ENCODE measurements at places on chromosomes 12 and 14.

GRCh38 chr14:76984787-76985375 is 43.6 kb downstream of the IRF2BPL start:
- no peak for DNase-seq

- DNase-seq = no peak
These were observed 45.7 kb upstream of the PDZRN4 start for GRCh38 chr12:41142376-41142775.

DNA sequence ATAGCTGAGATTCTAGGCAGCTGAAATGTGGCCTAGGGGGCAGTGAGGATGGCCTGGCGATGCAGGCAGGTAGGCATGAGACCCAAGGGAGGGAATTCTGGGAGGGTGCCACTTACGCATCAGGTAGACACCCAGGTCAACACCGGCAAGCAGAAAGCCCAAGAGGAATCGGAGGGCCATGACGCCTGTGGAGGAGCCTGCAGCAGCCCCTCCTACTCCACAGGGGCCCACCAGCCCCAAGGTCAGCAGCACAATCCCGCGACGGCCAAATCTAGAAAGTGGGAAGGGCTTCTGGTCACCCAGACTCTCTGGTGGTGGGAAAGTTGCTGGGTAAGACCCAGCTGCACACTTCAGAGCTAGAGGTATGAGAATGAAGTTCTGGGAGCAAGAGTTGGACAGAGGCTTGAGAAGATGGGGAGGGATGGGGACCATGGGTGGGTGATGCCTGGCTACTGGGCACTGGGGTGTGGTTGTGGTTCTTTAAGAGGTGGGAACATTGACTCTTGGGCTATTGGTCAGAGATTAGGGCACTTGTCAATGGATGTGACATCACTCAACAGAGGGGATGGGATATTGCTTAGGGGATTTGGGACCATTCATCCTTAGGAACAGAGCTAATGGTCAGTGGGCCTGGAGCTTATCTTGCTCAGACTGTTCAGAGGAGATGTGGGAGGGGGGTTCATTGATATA is 3.4 kb downstream of the SLC22A17 start:
- DNase-seq = no peak

- DNase-seq = no peak
These were observed 18.7 kb downstream of the ZC2HC1C start for GRCh38 chr14:75088153-75088552.

DNA sequence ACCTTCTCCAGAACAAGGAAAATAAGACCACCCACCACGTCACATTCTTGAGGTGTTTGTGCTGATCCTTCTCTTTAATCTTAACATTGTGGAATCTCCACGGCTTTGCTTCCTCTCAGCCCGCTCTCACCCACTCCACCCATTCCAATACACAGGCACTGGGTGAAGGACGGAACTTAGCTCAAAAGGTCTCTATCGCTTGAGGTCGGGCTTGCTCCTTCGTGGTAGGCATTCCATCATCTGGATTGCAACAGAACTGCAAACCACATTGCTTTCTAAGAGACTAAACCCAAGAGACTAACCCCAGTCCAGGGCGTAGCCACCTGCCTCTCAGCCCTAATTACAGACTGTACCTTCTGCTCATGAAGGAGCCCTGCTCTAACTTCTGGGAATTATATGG is 24.0 kb upstream of the MDM2 start:
- no peak for DNase-seq

DNA sequence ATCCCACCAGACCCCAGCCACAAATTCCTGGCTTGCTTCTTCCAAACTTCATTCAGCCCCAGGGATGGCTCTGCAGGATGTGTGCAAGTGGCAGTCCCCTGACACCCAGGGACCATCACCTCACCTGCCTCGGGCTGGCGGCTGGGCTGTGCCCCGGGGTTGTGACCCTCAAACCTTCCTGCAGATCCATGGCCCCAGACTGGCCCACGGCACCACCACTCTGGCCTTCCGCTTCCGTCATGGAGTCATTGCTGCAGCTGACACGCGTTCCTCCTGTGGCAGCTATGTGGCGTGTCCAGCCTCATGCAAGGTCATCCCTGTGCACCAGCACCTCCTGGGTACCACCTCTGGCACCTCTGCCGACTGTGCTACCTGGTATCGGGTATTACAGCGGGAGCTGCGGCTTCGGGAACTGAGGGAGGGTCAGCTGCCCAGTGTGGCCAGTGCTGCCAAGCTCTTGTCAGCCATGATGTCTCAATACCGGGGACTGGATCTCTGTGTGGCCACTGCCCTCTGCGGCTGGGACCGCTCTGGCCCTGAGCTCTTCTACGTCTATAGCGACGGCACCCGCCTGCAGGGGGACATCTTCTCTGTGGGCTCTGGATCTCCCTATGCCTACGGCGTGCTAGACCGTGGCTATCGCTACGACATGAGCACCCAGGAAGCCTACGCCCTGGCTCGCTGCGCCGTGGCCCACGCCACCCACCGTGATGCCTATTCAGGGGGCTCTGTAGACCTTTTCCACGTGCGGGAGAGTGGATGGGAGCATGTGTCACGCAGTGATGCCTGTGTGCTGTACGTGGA is at the start of gene PSMB11:
Gene PSMB11, plus strand, starts transcription at position 51 of the 804 bp plus-strand sequence. Its CDS starts 14 bp downstream, at position 65.
- DNase-seq = no peak

DNA sequence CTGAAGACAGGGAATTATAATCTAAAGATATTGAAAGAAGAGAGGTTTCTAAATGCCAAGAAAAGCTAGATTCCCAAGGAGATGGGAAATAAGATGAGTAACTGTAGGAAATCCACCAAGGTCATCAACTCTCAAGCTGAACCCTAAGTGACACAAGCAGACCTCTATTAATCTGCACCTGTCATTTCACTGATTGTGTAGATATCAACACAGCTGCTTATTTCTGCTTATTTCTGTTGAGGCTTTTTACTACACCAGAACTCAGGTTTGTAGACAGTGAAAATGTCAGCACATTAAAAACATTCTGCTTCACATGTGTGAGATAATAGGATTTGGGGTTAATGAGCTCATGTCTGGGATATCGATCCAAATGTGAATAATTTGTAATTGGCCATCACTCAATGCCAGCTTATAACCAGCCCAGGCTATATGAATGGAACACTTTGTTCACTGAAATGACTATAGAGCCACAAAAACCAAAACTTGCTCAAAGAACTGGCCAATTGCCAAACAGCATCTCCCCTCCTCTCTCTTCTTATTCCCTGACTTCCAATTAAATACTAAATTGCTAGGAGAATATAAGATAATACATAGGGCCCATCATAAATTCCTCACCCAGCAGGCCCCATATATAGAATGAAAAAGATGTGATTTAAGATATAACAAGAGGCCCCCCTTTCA is 188.7 kb upstream of the ARID2 start:
- no peak for DNase-seq

DNA sequence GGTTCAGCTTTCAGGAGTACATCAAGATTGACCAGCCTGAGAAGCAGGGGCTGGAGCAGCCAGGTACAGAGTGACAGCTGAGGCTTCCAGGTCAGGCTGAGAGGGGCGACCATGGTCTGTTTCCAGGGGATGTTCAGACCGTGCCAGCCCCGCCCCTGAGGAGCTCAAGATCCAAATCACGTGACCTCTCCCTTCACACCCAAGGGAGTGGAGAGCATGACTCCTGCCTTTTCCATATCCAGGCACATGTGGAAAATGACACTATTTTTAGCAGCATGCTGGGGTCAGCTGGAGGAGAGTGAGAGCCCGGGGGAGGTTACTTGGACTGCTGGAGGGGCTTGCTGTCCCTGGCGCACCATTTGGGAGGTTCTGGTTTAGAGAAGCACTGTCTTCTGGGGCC is 92.7 kb downstream of the B4GALNT3 start:
- no peak for DNase-seq

DNA sequence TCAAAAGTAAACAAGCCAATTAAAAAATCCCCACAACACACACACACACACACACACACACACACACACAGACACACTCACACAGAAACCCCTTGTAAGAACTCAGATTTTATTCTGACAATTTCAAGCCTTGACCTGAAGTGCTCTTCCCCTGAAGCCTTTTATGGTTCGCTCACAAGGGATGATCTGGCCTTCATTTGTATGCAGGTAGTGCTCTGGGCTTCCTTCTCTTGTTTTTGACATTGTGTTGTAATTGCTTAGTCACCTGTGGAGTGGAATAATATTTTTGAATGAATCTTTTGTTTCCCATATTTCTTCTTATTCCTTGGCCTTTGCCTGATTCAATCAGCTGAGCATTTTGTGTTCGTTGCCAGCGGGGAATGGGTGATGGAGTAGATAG is 83.3 kb upstream of the CSRP2 start:
- no peak for DNase-seq
